Fibroblast of skin of left biceps (primary cell): ENCODE measurements at places on chromosomes 6 and 20.

GRCh38 chr20:56328861-56329260 is 29.9 kb upstream of the FAM210B start:
- DNase-seq = no peak

DNA sequence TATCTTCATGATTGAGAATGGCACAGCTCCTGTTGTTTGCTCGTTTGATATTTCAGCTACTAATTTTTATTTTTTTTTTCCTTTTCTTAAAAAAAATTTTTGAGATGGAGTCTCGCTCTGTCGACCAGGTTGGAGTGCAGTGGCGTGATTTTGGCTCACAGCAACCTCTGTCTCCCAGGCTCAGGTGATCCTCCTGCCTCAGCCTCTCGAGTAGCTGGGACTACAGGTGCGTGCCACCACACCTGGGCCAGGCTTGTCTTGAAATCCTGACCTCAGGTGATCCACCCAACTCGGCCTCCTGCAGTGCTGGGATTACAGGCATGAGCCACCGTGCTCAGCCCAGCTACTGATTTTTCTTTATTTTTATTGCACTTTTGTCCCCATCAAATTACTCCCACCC is 150.2 kb upstream of the SIM1 start:
- DNase-seq = no peak

DNA sequence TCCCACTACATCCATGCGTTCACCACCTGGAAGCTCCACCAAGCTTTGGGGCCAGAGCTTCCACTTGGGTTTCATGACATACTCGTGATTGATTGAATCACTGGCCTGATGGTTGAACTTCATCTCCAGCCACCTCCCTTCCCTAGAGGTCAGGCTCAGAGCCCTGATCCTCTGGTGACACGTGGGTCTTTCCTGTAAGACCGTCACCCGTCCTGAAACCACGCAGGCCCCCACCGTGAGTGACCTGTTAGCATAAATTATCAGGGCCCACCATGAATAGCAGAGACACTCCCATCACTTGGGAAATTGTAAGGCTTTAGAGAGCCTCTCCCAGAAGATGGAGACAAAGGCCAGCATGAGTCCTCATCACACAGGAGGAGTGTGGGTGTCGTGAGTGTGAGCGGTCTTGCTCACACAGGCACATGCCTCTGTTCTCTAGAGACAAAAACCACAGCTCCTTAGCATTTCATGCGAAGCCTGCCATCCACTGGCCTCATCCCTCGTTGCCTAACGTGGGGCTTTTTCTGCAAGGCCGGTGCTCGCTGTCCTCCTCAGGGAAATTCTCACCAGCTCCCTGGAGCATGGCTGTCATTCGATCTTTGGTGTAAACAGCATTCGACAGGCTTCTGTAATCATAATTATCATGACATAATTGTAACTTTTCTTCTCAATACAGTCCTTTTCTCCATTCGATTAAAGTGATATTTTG is 65.1 kb upstream of the DUSP22 start:
- DNase-seq = no peak

DNA sequence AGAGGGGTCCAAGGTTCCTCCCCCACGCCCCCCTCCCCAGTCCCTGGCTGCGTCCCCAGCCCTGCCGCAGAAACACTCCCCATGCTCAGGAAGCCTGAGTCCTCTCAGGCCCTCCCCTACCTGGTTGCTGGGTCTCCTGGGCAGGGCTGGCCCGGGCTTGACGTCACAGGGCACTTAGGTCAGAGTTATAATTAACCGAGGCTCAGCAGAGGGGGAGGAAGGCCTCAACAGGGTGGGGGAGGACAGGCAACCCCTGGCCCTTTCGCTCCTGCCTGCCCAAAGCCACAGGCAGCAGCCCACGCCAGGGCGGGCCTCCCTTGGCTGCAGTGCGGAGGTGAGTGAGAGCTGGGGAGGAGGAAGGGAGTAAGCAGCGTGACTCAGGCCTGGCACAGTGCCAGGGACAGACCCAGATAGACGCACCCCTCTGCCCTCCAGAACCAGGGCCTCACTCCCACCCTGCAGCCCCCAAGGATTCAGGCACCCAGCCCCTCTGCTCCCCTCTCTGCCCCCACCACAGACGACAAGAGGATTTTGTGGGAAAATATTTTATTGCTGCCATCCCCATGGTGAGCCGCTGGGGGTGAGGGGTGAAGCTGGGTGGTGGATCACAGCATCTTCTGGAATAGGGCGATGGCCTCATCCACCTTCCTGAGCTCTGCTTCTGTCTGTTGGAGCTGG is at the start of gene VWA7:
Gene VWA7 (minus strand): TSS at position 340 of the 678 bp plus-strand sequence. CDS start 549 bp downstream, outside the sequence.
- DNase-seq = no peak

DNA sequence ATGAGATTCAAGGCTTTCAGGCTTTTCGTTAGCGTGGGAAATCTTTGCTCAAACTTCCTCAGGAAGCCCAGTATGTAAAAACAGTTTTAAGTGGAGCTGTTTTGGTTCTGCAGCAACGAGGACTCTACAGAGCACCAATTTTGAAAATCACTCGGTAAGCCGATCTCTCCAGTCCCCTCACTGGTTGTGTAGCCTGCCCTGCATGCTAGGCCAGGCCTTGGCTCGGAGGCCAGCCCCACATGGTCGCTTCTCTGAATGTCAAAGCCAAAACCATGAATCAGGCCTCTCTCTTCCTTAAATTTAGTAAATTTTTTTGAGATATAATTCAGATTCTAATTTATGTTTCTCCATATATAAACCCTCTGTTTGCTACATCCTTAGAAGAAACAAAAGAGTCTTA is 108.0 kb downstream of the CHD6 start:
- no peak for DNase-seq
